ENCODE measurements at places on chromosomes 11 and 22.

DNA sequence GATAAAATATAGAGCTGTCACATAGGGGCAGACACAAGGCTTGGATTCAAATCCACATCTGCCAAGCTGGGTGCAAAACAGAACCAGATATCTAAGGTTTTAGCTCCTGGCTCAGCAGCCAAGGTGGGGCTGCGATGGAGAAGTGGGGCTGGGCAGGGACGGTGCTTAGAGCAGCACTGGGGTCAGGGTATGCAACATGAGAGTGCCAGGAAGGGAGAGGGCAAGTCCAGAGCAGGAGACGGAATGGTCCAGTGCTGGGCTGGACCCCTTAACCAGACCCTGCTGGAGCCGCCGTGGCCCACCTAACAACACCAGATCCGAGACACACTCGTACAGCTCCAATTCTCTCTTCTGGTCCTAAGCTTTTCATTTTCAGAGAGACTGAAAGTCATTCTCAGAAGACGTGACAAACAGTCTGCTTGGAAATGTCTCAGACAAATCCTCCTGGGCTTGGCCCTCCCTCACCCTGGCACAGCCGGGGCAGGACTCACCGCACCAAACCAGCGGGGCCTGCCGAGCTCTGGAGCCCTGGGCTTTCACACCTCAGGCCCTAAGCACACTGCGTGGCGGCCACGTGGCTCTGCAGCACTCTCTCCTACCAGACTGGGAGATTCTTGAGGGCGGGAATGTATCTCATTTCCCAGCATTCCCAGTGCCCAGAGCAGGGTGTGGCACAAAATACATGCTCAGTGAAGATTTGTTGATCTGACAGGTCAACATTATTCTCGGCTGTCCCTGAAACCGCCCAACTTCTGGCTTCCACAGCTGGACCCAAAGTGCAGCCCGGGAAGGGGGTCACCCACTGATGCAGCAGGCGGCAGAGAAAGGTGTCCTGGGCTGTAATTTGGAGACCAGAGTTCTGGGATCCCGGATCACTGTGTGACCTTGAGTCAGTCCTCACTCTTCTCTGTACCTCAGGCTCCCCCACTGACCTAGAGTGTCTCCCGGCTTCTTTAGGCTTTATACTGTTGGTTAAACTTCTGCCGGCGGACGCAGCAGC, 11.6 kb downstream of the LRRC32 start:
- no peak for DNase-seq

DNA sequence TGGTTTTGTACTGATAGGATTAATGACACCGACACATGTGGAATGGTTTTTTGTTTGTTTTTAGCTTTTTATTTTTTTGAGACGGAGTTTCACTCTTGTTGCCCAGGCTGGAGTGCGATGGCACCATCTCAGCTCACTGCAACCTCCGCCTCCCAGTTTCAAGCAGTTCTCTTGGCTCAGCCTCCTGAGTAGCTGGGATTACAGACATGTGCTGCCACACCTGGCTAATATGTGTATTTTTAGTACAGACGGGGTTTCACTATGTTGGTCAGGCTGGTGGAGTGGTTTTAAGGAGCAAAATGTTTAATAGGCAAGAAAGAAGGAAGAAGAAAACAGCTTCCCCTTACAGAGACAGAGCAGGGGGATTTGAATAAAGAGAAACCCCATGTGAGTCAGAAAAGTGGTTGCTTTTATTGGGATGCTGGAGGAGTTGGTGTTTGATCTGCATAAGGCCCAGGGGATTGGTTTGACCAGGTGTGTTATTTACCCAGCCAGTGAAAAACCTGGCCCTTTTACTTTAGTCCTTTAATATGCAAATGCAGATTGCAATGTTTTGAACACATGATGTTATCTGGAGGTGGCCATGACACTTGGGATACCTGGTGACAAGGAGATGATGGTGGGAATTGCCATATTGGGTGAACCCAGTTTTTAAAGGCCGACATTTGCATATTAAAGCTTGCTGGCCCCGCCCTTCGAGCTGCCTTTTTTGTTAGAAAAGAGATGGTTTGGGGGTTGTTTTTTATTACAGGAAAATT, 24.3 kb downstream of the SUSD2 start:
- no peak for DNase-seq

GRCh38 chr22:34414467-34415440, 494.5 kb upstream of the LARGE1 start:
- no peak for DNase-seq

DNA sequence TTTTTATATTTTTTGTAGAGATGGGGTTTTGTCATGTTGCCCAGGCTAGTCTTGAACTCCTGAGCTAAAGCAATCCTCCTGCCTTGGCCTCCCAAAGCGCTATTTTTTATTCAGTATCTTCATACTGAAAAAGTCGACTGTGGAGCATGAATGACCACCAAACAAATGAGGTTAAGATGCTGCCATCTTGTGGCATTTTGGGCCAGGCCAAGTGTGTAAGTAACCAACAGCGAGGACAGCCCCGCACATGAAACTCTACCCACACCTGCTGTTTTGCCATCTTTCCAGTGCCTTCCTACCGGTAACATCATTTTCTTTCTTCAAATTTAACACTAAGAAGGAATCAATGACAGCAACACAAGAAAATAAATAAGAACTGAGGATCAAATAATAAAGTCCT, 32.2 kb upstream of the AQP11 start:
- DNase-seq: no peak

DNA sequence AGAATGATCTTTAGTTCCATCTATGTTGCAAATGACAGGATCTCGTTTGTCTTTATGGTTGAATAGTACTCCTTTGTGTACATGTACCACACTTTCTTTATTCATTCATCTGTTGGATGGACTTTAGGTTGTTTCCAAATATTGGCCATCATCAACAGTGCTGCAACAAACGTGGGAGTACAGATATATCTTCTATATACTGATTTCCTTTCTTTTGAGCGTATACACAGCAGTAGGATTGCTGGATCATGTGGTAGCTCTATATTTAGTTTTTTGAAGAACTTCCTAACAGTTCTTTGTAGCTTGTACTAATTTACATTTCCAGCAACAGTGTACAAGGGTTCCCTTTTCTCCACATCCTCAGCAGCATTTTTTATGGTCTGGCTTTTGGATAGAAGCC, 407.5 kb upstream of the ANO5 start:
- no peak for DNase-seq

GRCh38 chr11:9787981-9788521, 124.2 kb downstream of the SWAP70 start:
- DNase-seq: peak; percentile 81

GRCh38 chr11:2555891-2556290, 111.1 kb downstream of the KCNQ1 start:
- DNase-seq: no peak

Data from skeletal muscle cell (primary cell).